ENCODE measurements at places on chromosomes 3 and 15. TPM values are rescaled to one million over a fixed set of nuclear protein-coding genes. Genes with fewer than 3 reads are reported as not detected.

- no peak for DNase-seq
Measured at GRCh38 chr15:33581032-33581431, 270.3 kb downstream of the RYR3 start.

- DNase-seq = no peak
Measured at GRCh38 chr3:65890328-65890727, 148.4 kb downstream of the MAGI1 start.

DNA sequence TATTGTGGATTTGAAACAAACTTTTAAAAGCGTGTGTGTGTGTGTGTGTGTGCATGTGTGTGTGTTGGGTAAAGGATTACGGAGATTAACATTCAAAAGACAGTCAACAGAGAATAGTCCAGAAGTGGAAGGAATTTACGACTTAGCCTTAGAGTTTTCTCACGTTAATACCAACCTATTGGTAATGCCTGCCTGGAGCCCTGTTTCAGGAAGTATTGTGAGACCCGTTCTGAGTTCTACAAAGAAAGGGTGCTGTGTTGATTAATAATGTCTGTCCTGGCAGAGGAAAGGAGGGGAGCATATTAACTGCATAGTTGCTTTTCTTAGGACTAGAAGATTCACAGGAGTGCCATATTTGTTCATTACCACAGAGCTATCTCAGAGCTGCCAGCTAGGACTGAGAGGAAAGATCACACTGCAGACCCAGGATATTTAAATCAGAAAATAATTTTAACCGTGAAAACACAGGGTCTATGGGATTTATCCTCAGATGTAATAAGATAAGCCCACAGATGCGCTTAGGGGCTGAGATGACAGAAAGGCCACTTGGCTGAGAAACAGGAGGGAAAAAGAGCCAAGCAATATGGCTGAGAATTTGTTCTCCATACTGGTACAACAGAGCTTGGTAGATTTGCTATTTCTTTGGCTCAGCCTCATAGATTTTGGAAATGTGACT lies 40.5 kb upstream of the FRMD4B start:
- no peak for DNase-seq

Gene SFMBT1
- 12.0 TPM for total RNA-seq

DNA sequence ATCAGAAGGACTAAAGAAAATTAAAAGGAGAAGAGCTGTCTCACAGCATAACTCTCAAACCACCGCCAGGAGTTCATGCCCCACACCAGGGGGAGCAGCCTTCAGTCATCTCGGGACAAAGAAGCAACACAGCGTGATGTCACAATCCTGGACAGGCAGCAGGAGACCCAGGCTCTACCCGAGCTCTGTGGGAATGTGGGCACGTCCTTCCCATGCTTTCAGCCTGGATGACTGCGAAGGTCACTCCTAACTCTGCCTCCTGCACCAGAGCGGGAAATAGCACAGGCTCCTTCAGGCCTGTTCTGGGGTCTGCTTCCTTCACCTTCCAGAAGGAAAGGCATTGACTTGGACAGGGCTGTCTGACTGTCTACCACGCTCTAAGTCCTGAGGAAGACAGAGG lies 31.3 kb downstream of the NOX5 start:
- no peak for DNase-seq

- no peak for DNase-seq
Measured at GRCh38 chr3:184005941-184006507, 11.7 kb downstream of the ABCC5 start.

- no peak for DNase-seq
Measured at GRCh38 chr15:81256916-81257315, 60.2 kb downstream of the IL16 start.

Gene LINGO1
- 5.3 TPM for total RNA-seq

Gene ERICH6
- 0.49 TPM for total RNA-seq

GRCh38 chr3:40994611-40995010 lies 204.7 kb upstream of the CTNNB1 start:
- no peak for DNase-seq

GRCh38 chr3:72187131-72187530 lies 402.2 kb upstream of the PROK2 start:
- DNase-seq = no peak

Gene ACTC1
- 0.94 TPM for total RNA-seq

DNA sequence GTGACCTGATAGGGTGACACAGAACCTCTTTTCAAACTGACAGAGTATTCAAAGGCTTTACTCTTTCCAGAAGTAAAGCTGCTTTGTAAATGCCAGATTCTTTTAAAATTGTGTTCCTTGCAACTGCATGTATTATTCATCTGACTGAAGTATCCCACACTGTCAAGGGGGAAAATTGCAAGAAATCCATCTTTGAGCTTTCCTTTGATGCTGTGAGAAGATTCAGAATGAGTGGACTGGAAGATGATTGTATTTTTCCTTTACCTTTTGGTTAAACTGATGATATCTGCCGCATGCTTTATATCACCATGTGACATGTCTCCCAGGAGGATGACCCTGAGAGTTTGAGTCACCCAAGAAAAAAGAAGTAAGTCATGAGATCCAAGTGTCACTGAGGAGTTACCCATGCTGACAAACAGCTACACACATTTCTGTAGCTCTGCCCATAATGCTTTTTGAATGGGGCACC lies 250.8 kb upstream of the CBLB start:
- no peak for DNase-seq

DNA sequence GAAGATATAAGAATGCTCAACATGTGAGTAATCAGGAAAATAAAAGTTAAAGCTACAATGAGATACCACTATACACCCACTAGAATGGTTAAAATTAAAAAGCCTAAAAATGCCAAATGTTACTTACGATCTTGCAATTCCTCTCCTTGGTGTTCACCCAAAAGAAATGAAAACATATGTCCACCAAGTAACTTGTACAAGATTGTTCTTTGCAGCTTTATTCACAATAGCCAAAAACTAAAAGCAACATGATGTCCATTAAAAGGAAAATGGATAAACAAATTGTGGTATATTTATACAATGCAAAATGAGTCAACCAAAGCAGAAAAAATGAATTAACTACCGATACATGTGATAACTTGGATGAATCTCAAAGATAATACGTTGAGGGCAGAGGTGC lies 301.6 kb upstream of the THBS1 start:
- DNase-seq = no peak

DNA sequence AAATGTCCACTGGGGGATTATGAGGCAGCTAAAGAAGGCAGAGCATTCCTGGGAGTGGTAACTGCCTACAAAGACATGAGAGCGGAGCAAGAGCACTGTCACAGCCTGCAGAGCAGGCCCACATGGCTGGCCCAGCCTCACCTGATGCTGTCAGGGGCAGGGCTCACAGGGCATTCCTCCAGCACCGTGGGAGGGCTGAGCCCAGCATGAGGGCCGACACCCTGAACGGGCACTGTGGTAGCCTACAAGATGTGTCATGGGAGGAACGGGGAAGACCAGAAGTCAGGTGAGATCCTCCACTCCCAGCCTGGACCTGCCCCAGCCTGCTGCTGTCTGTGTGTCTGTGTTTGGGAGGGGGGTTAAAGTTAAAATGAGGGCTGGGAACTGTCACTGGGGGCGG lies 30.1 kb downstream of the CCDC12 start:
- no peak for DNase-seq

Gene RAB7A
- 233 TPM for total RNA-seq

GRCh38 chr15:57090496-57090859 lies 172.0 kb downstream of the TCF12 start:
- no peak for DNase-seq

Gene VPS33B
- total RNA-seq = 13.0 TPM

DNA sequence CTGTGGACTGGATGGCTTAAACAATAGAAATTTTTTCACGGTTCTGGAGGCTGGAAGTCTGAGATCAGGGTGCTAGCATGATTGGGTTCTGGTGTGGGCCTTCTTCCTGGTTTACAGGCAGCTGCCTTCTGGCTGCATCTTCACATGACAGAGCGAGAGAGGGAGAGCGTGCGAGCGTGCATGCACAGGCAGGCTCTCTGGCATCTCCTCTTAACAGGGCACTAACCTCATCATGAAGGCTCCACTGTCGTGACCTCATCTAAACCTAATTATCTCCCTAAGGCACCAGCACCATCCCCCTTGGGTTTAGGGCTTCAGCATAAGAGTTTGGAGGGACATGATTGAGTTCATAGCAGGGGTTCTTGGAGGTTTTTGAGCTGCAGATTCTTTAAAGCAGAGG lies 292.0 kb upstream of the C2CD4B start:
- DNase-seq = no peak

Gene FOXL2
- total RNA-seq = 0.13 TPM

DNA sequence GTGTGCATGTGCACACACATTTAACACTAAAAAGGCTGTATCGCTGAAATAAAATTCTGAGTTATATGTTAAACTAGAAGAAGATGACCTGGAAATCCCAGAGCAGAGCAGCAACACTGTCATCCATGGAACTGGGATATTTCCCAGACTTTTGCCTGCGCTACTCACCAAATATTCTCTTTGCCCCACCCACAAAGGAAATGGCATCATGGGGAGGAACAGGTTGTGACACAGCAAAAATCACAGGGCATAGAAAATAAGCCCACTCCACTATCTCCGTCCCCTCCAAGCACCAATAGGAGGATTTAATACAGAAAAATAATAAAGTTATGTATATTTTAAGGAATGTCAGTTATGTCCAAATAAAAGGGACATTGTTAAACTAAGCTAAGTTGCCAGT lies 71.7 kb downstream of the COL8A1 start:
- DNase-seq = no peak

Gene HAUS2
- 20.0 TPM for total RNA-seq

DNA sequence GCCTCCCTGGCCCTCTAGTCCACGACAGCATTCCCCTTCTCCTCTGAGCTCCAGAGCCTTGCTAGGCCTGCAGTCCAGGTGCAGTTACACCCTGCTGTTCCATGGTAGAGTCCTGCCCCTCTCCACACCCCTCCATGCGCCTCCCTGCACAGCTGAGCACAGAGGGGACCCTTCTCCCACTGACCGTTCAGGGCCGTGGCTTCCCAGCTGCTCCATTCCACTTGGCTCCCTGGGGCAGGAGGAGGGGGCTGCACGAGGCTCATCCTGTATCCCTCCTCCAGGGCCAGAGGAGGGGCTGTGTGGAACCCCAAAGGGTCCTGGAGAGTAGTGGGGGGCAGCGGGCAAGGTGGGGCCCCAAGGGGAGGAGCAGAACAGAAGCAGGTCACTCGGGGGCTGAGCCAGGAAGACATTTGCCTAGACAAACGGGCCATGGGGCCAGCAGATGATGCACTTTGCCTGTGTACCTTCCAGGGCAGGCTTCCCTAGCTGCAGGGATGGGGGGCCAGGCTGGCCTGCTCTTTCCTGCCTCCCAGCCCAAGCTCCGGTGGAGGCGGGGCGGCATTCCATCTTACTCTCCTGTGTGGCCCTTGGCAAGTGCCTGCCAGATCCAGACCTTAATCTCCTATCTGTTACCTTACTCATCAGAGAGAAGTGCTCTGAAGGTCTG lies 20.7 kb upstream of the GOLGA6C start:
- DNase-seq = peak; percentile 38

Gene GOLGA6L10
- total RNA-seq = 1.9 TPM

Gene DIPK2A
- 20.5 TPM for total RNA-seq

- no peak for DNase-seq
Measured at GRCh38 chr3:139672884-139673283, 4.9 kb downstream of the NMNAT3 start.

GRCh38 chr3:28951772-28952556 lies 328.9 kb upstream of the RBMS3 start:
- DNase-seq = no peak

- DNase-seq = no peak
Measured at GRCh38 chr3:155746703-155747102, 1.8 kb upstream of the PLCH1 start.

DNA sequence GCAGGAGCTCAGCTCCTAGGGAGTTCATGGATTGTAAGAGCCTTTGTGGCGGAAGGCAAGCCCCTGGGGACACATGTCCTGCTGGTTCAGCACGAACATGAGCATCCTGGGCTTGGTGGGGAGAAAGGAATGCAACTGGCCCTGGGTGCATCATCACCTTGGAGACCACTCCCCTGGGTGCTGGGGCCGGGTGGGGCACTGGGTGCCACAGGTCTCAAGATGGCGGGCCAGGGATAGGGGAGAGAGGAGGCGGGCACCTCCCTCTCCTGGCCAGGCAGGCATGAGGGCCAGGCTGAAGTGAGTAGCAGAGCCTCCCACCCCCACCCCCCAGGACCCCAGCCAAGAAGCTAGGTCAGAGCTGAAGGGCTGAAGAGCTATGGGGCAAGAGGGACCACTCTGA lies 768 bp downstream of the PCBP4 start:
- DNase-seq = no peak

DNA sequence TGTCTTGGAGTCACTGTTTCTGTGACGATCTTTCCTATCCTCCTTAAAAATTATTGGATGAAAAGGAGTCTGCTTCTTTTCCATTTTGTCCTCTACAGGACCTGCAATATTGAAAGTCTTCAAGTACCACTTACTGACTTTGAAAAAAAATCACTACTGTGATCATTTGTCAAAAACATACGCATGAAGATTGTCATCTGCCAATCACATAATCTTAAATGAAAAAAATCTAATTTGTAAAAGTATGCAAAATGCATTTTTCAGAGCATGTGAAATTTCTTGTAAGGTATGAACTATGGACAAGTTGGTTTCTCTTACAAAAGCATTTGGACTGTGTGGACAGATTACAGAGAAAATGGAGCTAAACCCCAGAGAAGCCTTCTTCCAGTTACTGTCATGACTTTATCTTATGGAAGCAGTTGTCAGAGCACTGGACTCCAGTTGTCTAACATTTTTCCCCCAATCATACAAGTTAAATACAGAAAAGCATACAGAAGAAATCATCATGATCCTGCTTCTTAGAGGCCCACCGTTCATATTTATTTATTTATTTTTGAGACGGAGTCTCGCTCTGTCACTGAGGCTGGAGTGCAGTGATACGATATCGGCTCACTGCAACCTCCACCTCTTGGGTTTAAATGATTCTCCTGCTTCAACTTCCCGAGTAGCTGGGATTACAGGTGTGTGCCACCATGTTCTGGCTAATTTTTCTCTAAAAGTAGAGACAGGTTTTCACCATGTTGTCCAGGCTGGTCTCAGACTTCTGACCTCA lies 3.4 kb upstream of the PXK start:
- DNase-seq = no peak

- no peak for DNase-seq
Measured at GRCh38 chr3:177135841-177136492, 61.3 kb downstream of the TBL1XR1 start.

DNA sequence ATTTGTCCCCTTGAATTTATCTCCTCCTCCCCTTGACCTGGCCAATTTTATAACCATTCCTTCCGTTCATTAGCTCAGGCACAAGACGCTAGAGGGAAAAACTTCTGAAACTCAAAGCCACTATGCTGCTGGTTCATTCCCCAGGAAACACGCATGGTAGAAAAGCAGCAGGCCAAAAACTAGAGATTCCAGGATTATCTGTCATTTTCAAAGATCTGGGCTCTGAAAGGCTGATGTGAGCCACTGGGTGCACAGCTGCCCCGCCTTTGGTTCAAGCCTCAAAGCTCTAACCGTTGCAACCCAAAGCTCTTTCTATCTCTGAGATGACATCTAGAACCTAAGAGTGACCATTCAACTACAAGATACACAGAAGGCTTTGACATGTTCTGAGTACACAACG lies 6.1 kb downstream of the ANP32A start:
- no peak for DNase-seq

- no peak for DNase-seq
Measured at GRCh38 chr3:25856902-25857518, 67.1 kb downstream of the OXSM start.

Gene ANKRD28
- total RNA-seq = 71.9 TPM

Measured in sciatic nerve (tissue), 2 donors.